Left lung (tissue), 14 donors: ENCODE measurements at places on chromosomes 7 and 10.
A peak's percentile ranks its signal among the peaks of the same experiment; 100 is the strongest.

DNA sequence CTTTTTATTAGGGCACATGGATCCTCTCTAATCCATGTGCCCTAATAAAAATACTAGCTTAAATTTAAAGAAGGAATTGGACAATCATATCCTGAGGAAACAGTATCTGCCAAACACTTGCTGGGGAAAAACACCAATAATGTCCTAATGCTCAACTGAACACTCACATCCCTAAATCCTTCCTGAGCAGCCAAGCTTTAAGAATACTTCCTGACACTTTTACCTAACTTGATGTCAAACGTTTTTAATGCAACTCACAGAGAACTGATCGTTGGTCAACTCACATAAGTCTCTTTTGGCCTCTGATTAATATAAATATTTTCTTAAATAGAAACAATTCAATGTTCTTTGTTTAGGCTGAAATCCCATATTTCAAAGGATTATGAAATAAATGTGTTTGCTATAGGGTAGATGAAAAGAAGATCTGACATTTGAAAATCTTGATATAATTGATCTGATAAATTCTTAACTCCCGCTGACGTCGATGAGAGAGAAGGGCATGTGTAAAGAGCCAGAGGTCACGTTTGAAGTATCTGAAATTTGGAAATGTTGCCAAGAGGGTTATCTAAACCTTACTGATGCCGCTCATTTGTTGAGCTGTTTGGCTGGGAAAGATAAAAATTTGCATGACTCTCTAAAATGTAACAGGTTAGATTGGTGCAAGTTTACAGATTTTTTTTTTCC lies 122.8 kb upstream of the RHOBTB1 start:
- no peak overlapping the region for H3K27ac ChIP-seq
- H3K4me1 ChIP-seq, result no peaks in the 10 kb centered on the region
- no peaks in the 10 kb centered on the region for H3K27me3 ChIP-seq

DNA sequence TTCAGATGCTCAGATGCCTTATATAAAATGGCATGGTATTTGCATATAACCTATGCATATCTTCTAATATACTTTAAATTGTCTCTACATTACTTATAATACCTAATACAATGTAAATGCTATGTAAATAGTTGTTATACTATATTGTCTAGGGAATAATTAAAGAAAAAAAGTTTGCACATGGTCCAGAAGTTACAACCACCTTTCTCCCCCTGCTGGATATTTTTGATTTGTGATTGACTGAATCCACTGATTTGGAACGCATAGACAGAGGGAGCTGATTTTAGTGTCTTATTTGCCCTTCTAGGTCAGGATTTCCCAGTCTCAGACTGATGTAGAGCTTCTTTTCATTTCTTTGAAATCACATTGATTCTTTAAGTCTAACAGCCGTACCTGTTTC lies 31.8 kb downstream of the MDFIC start:
- H3K27me3 ChIP-seq, result no peaks in the 10 kb centered on the region
- H3K27ac ChIP-seq, result no peak overlapping the region
- no peaks in the 10 kb centered on the region for H3K4me1 ChIP-seq
- no peaks in the 10 kb centered on the region for H3K36me3 ChIP-seq
- DNase-seq, result no peak

DNA sequence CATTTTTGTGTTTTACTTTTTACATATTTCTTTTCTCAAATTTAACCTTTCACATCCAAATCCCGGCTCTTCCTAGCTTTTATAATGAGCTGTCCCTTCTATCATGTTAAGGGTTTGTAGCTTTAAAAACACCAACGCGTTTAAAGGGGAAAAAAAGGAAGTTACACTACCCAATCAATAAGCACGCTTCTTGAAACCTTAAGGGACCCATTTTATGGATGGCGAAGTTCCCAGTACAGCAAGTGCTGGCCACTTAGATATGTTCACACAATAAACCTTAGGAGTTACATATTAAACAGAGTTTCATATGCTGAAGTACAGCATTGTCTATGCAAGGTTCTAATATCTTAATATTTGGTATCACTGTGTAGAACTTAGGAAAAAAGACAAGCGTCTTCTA lies 1.8 kb downstream of the GNG11 start:
- no peaks in the 10 kb centered on the region for H3K4me1 ChIP-seq
- peak overlapping the region; percentile 10 for H3K4me3 ChIP-seq
- DNase-seq, result no peak

DNA sequence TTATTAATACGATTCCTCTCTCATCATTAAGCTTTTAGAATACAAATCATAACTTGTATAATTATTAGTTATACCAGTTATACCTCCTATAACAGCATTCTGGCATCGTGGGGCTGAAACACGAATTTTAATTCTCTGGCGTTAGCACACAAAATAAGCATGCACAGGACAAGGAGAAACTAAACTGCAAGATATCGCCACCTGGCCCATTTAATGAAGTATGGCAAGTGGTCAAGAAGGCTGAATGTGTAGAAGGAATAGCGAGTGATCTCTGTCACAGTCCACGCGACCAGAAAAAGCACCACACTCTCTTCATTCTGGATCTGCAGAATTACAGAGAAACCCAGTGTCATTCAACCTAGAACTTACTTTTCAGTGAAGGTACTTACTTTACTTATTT lies 18.1 kb downstream of the HACD1 start:
- H3K27ac ChIP-seq, result no peak overlapping the region
- peak; percentile 24 for DNase-seq
- H3K27me3 ChIP-seq, result no peaks in the 10 kb centered on the region

- H3K4me1 ChIP-seq, result peaks cover 20% of the 10 kb centered on the region
- H3K4me3 ChIP-seq, result no peak overlapping the region
- H3K36me3 ChIP-seq, result no peaks in the 10 kb centered on the region
- no peak for DNase-seq
- H3K27ac ChIP-seq, result no peak overlapping the region
These were observed 63.9 kb downstream of the VOPP1 start for GRCh38 chr7:55508221-55509011.
